ENCODE measurements at places on chromosomes 1 and 21.

DNA sequence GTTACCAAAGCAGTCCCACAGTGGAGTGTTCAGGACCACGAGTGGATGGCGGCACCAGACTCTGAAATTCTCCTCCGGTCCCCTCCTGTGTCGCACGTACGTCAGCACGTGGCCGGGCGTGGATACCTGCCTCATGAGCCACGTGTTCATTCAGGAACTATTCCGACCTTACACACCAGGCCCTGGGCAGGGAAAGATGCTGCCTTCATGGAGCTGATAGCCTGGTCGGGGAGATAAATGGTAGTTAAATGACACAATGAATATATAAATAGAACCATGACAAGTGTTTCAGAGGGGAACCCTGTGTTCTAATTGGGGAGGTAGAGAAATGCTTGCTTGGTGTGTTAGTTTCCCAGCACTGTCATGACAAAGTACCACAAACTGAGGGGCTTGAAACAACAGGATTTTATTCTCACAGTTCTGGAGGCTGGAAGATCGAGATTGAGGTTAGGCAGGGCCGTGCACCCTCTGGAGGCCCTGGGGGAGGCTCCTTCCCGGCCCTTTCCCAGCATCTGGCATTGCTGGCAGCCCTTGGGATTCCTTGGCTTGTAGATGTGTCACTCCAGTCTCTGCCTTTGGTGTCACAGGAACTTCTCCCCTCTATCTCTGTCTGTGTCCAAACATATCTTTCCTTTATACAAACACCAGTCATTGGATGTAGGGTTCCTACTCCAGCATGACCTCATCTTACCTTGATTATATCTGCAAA is 28.9 kb upstream of the GPR137B start:
- DNase-seq = no peak

- no peak for DNase-seq
These were observed 79.5 kb downstream of the STUM start for GRCh38 chr1:226627924-226628611.

GRCh38 chr1:151942882-151943281 is 33.6 kb upstream of the THEM4 start:
- no peak for DNase-seq

GRCh38 chr1:222546548-222547259 is 1.2 kb downstream of the HHIPL2 start:
- no peak for DNase-seq

- no peak for DNase-seq
These were observed 227.9 kb downstream of the CENPF start for GRCh38 chr1:214830941-214831340.

GRCh38 chr1:108042610-108043009 is 77.6 kb upstream of the VAV3 start:
- no peak for DNase-seq

DNA sequence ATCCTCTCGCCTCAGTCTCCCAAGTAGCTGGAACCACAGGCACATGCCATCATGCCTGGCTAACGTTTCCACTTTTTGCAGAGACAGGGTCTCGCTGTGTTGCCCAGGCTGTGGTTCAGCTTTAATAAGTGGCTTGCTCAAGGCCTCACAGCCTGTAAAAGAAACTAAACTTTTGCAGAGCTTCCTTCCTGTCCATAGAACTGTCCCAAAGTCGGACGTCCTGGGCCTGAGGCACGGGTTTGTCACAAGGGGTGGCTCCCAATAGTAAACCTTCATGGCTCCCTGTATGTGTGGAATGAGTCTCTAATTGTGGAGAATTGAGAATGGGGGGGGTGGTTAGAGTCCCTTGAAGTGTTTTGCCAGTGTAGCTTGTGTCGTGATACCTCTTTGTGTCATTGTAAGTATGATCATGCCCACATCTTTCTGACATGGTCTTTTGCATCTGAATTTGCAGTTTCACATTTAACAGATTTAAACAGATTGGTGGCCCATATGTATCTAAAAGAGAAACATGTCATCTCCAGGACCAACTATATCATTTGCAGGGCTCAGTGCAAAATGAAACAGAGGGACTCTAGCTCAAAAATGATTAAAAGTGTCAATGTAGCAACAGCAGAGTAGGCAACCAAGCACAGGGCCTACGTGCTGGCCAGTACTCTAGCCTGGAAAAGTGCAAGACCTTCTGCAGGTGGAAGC is 332.1 kb downstream of the KIF26B start:
- no peak for DNase-seq

GRCh38 chr21:42991992-42992740 is 17.8 kb downstream of the PKNOX1 start:
- DNase-seq = no peak

- no peak for DNase-seq
These were observed 24.1 kb downstream of the PIGM start for GRCh38 chr1:160007577-160008200.

DNA sequence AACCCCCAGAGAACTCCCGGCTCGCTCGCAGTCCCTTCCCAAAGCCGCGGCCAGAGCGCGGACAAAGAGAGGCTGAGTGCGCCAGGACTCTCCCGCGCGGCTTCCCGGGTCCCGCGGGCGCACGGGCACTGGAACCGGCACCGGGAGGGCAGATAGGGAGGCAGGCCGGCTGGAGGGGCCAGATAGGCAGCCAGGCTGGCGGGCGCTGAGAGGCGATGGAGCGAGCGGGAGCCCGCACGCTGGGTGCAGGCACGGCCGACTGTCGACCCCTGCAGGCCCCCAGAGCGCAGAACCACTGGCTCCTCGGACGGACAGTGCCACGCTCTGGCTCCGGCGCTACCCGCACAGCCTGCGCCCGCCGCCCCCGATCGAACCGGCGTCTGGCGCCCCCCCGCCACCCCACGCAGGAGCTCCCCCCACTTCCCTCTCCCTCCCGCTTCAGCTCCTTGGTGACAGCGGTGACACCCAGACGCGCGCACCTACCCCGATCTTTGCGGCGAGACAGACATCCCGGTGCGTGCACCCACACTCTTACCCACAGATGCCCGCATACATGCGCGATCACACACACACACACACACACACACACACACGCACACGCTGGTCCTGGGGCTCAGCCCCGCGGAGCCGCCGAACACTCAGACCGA is 534 bp downstream of the SLC6A9 start:
- DNase-seq = no peak

GRCh38 chr1:18111605-18112297 is 4.2 kb downstream of the IGSF21 start:
- no peak for DNase-seq

DNA sequence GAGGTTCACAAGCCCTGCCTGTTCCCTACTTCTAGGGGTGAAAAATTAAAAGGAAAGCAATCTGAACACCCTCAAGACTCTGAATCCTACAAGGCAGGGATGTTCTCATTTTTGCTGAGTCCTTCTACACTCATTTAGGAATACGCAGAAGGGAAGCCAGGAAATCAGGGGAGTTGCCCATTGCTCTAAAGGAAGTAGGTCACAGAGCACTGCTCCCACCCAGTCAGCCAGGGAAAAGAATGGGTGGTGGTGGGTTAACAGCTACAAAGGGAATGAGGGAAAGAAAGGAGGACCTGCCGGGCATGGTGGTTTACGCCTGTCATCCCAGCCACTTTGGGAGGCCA is 2.4 kb upstream of the CTTNBP2NL start:
- no peak for DNase-seq

DNA sequence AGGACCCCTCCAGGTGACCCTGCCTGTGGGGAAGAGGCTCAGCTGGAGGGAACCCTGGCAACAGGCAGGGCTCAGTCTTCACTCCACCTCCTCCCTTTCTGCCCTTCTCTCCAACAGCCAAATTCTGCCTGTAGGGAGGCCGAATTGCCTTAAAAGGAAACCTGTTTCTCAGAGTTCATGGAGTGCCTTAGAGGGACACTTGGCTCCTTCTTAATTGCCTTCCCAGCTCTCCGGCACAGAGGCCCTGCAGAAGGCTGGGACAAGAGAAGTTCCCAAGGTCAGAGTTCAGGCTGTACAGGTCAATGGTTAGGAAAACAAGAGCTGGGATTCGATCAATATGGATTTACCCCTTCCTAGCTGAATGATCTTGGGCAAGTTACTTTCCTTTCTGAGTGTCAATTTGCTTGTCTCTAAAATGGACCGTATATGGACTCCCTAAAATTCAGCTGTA is 6.2 kb downstream of the CSRP1 start:
- no peak for DNase-seq

DNA sequence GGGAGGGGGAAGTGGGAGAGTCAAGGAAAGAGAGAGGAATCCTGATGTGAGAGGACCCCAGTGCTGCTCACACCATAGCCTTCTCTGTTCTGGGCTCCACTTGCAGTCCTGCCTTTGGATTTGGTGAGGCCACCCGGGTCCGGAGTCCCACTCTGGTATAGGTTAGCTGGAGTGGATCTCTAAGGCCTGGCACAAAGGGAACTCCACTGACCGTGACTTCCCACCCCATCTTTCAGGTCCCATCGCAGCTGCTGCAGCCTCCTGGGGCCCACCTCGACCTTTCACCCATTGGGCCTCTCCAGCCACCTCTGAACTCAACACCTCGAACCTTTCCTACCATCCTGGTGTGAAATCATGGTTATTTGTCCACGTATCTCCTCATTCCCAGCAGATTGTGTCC is 324.4 kb downstream of the MATN1 start:
- DNase-seq = no peak

- no peak for DNase-seq
These were observed 256.3 kb upstream of the DUSP10 start for GRCh38 chr1:221998186-221998612.

DNA sequence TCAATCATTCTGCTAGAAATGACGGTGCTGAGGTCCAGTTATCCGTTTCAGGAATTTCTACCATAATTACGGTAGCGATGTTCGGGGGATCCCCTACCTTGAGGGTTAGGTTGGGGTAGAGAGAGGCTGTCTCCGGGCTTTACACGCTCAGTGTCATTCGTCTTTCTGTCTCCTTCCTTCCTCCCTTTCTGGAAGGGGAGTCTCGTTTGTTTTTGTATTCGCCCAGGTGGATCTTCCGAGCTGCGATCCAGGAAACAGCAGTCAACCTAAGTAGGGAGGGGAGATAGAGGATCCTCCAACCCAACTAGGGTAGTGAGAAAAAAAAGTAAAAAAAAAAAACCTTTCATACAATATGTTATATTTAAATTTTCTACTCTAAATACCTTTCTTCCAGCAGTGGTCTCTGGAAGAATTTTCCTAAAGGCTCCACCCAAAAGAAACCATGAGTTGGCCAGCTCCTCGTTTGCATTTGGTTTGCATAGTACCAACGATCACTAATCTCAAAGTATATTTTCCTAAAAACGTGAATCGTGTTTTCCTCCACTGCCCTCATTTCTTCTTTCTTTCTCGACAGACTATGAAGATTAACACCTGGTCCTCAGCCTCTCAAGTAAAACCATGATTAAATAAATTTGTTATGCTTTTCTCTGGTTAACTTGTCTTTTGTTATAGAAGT is 611 bp upstream of the PIK3C2B start:
- no peak for DNase-seq

GRCh38 chr1:229031481-229032341 is 239.2 kb upstream of the RAB4A start:
- DNase-seq = no peak

DNA sequence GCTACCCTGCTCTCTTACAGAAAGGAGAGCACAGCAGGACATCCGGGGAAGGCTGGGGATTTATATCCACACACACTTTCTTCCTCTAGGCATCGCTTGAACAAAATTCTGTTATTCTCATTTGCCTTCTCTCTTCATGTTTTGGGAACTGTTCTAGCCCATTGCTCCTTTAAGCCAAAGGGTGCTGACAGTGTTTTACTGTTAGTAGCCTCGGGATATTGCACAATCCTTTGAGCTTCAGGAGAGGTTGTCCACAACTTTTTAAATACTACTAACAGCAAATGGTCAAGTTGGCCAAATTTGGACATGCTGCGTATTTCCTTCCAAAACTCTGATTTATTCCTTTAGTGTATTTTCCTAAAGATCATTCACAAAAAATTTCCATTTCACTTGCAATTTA is 579.2 kb upstream of the RGS18 start:
- DNase-seq = no peak

- DNase-seq = no peak
These were observed 324.9 kb upstream of the ST6GALNAC5 start for GRCh38 chr1:76542359-76542758.
